Bronchus fibroblast of lung (primary cell): ENCODE measurements at places on chromosomes 2 and 18. TPM values are rescaled to one million over a fixed set of nuclear protein-coding genes. Genes with fewer than 3 reads are reported as not detected.

DSG4 gene
- total RNA-seq, result not detected in 2 replicates

REEP1 gene
- total RNA-seq, result 0.67 TPM in 1 of 2 replicates, not detected in the other

ZNF385B gene
- total RNA-seq, result not detected in 2 replicates

HOXD4 gene
- total RNA-seq, result not detected in 2 replicates

ARHGEF4 gene
- 1.6 and 2.7 TPM in 2 replicates for total RNA-seq

DPYSL5 gene
- total RNA-seq, result not detected in 2 replicates

MZT2B gene
- total RNA-seq, result 245 and 264 TPM in 2 replicates
